Frontal cortex (tissue), 4 donors: ENCODE measurements at places on chromosomes 2 and 18. TPM values are rescaled to one million over a fixed set of nuclear protein-coding genes. Genes with fewer than 3 reads are reported as not detected.

The RAB17 gene
- 0.41 TPM for total RNA-seq

DNA sequence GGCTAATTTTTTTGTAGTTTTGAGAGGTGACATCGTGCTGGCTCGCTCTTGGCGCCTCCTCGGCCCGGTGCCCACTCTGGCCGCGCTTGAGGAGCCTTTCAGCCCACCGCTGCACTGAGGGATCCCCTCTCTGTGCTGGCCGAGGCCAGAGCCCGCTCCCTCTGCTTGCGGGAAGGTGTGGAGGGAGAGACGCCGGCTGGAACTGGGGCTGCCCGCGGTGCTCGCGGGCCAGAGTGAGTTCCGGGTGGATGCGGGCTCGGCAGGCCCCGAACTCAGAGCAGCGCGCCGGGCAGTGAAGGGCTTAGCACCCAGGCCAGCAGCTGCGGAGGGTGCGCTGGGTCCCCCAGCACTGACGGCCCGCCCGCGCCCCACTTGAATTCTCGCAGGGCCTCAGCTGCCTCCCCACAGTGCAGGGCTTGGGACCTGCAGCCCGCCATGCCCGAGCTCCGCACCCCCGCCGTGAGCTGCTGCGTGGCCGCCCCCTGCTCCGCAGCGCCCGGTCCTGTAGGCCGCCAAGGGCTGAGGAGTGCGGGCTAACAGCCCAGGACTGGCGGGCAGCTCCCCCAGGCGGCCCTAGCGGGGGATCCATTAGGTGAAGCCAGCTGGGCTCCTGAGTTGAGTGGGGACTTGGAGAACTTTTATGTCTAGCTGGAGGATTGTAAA is 113.2 kb upstream of the ZSWIM2 start:
- DNase-seq, result no peak

The SLC9A4 gene
- total RNA-seq, result under 0.01 TPM

GRCh38 chr18:31657823-31658669 is 26.3 kb downstream of the B4GALT6 start:
- DNase-seq, result no peak

DNA sequence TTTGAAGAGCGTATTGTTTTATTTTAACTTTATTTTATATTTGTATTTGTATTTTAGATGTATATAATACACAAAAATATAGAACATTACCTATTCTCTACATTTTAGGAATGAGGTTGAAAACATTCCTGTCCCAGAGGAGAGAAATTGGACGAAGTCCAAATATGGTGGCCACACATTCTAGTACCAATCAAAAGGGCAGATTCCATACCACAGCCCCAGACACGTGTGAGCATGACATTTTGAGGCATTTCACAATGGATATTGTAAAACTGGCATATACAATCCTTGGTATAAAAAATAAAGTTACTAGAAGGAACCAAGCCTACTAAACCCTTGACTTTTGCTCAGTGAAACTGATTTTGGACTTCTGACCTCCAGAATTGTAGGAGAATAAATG is 50.6 kb downstream of the C2orf76 start:
- DNase-seq, result no peak

- DNase-seq, result no peak
These were observed 23.3 kb downstream of the INHBB start for GRCh38 chr2:120369250-120369649.

DNA sequence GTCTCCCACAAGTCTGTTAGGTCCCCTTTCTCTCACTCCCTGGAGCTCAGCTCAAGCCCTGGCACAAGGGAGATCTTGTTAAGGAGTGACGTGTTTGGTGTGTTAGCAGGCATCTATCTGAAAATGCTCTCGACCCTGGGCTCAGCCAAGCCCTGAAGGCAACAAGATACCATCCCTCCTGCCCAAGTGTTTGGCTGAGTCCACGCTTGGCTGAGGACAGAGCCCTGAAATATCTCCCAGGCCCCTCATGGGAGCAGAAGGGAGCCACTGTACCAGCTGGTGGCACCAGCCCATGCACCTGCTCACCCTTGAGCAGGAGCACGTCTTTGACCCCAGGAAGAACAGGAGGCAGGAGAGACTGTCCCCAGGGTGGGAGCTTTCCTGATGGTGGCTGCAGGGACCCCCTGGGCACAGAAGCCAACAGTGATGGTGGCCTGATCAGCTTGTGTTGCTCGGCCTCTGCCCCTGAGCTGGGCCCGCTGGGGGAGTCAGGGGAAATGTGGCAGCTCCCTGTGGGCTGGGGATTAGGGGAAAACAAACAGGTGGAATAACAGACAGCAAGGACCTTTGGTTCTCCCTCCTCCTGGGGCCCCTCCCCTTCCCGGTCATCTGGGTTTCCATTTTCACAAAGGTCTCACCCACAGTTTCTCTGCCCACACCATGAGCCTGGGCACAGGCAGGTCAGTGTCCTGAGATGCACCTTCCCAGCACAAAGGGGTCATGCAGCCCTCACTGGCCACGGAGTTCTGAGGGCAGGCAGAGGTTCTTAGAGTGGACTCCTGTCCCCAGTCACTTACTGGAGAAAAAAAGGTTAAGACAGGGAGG is 91.6 kb downstream of the RHOB start:
- no peak for DNase-seq

GRCh38 chr18:64332835-64333234 is 183.9 kb upstream of the LINC00305 start:
- DNase-seq, result no peak

GRCh38 chr2:44528595-44528994 is 166.8 kb downstream of the CAMKMT start:
- DNase-seq, result no peak

The NDUFS1 gene
- total RNA-seq, result 86.8 TPM

DNA sequence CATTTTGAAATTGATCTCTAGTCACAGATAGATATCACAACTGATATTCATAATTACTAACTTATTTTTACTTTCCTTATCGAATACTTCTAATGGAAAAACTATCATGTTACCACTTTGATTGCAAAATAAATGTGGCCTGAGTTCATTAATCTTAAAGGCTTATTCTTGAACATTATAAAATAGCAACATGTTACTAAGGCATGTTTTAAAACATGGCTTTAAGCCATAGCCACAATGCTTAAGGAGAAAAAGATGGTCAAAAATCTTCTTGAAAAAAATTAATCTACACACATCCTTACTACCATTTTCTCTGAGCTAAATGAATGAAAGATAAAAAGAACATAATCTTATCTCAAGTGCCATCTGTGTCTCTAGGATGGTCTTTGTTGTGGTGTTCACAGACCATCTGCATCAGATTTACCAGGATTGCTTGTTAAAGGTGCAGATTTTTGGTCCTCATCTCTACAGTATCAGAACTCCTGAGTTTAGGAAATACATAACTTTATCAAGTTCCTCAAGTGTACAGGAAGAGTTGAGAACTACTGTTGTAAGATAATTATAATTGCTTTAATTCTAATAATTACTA is 15.3 kb downstream of the MTX2 start:
- DNase-seq, result no peak

The EFHD1 gene
- total RNA-seq, result 0.82 TPM

The CFC1 gene
- 0.41 TPM for total RNA-seq

The CAPN10 gene
- total RNA-seq, result 30.6 TPM

DNA sequence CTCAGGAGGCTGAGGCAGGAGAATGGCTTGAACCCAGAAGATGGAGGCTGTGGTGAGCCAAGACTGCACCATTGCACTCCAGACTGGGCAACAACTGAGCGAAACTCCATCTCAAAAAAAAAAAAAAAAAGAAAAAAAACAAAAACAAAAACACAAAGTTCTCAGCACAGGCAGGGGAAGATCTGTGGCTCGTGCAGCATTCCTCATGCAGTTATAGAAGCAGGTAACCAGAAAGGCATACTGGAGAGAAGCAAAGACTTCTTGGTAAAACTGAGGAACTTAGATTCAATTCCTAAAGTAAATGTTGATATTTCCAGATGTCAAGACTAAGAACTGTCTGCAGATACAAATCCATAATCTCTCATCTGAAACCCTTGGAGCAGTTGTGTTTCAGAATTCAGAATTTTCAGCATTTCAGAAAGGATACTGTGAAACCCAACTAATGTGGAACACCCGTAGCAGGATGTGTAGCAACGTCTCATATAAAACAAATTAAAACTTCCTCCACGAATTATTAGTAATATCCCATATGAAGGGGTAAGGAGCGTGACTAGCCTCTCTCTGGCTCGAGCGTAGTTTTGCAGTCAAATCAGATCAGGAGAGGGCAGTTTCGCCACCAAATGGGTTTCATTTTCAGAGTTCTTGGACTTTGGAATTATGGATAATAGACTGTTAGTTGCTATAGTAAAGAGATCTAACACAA is 13.2 kb upstream of the SLC25A52 start:
- DNase-seq, result no peak

GRCh38 chr2:150767991-150768746 is 280.7 kb upstream of the RND3 start:
- DNase-seq, result no peak

DNA sequence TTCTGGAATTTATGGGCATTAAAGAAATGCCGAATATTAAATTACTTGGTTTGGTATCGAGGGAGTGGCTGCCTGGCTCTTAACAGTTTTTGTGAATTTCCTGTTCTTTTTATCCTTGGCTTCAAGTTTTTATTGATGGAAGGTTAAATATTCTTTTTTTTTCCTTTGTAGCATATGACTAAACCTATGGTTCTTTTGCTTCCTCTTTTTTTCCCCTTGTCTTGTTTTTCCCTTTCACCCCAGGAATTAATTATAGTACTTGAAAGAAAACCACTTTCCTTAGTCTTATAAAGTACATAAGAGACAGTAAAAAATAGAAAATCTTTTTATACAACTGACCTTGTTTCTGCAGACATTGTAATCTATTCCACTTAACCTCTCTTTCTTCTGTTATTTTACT is 42.4 kb downstream of the MGAT5 start:
- DNase-seq, result no peak
